Brain pericyte (primary cell): ENCODE measurements at places on chromosomes 2 and 18.

- DNase-seq, result no peak
These were observed 58.2 kb downstream of the ITGB6 start for GRCh38 chr2:160141912-160142311.

DNA sequence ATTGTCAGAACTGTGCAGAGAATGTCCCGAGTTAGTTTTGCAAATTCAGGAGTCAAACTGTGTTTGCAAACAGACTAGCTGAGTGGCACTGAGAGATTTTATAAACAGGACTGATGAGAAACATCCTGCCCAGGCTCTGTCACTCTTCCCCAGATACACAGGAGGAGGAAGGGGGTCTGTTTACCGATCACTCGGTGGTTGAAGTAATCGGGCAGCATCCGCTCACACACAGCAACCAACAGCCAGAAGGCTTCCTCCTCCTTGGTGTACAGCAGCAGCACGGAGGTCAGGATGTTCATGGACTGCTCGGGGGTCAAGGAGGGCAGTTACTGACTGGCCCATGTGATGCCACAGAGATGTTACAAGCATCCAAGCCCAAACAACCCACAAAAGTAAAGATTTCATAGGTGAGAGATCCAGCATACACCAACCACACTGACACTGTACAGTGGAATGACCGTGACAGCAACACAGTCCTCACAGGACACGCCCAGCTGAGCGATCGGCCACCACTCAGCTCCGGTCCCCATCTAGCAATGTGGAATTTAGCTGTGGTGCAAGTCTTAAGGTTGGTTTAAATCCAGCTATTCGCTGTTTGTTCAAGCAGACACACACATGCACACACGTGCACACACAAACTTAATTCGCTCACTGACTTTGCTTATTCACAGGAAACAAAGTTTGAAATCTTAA lies 30.1 kb downstream of the RPL31 start:
- no peak for DNase-seq

DNA sequence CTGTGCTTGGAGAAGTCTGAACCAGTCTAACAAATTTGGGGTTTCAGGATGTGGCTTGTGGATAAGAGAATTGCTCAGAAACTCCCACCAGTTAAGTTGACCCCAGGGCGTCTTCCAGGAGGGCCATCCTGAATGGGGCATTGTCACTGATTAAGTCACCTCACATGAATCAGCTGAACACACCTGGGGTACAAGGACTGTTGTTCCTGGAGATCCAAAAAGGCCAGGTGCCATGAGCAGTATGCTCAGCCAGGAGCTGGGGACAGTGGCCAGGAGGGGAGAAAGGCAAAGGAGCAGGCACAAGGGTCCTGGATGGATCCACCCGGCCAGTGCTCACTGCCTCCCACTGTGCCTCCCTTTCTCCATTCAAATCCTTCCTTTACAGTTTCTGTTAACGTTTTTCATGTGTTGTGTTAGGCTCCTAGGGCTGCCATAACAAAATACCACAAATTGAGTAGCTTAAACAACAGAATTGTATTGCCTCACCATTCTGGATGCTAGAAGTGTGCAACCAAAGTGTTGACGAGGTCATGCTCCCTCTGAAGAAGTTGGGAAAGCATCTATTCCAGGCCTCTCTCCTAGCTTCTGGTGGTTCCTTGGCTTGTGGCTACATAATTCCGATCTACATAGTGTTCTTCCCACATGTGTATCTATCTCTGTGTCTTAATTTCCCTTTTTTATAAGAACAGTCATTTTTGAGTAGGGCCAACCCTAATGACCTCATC lies 33.4 kb downstream of the TRABD2A start:
- DNase-seq, result no peak

- no peak for DNase-seq
These were observed 45.1 kb upstream of the CD226 start for GRCh38 chr18:69992776-69993175.

GRCh38 chr2:70128005-70128404 lies 40.7 kb downstream of the PCBP1 start:
- DNase-seq, result no peak

GRCh38 chr2:212448698-212449097 lies 89.9 kb downstream of the ERBB4 start:
- no peak for DNase-seq

GRCh38 chr2:133517876-133518275 lies 50.4 kb downstream of the NCKAP5 start:
- DNase-seq, result no peak

DNA sequence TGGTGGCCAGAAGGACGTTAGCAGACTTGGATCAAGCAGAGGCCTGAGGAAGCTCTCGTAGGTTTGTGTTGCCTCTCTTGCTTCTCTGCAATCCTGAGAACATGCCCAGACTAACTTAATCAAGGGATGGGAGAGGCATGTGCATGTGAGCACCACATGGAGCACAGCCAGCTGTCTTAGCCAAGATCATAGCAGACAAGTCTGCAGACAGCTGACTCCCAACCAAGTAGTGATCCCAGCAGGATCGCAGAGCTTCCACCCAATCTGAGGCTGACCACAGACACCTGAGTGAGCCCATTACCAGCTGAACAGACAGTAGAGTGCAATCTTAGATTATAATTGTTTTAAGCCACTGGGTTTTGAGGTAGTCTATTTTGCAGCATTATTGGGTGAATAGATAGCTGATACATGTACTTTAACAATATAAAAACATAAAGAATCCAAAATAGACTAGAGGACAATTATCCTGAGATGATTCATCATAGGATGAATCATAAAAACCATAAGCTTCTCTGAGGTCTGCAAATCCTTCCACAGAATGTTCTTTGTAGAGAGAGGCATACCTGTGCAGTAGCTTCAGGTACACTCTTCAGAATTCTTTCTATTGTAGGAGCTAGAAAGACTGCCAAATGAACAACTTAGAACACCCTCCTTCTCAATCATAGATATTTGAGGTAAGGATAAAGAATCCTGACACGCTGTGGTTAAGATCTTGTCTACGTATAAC lies 25.2 kb upstream of the FAM110C start:
- no peak for DNase-seq

- DNase-seq, result no peak
These were observed 65.2 kb upstream of the CRIM1 start for GRCh38 chr2:36290306-36290856.

- DNase-seq, result no peak
These were observed 31.2 kb downstream of the MAP3K2 start for GRCh38 chr2:127356531-127356930.

DNA sequence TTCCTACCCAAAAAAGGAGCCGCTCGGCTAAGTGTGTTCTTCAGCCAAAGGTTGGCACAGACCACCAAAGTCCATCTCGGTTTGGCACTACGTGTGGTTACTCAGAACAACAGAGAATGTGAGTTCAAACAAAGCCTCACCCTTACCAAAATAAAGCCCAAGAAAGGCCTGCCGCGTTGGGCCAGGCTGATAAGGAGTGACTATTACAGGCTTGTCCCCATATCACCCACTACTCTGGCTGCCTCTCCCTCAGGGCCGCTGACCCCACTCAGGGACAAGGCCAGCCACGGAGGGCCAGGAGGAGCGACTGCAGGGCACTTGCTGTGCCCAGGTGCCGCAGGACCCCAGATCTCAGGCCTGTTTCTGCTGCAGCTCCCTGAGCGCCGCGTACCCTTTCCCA lies 13.8 kb downstream of the HS1BP3 start:
- DNase-seq, result no peak

- no peak for DNase-seq
These were observed 14.5 kb downstream of the PDCD1 start for GRCh38 chr2:241844066-241844728.
